PC-3 (cell line): ENCODE measurements at places on chromosomes 12 and 14. TPM values are rescaled to one million over a fixed set of nuclear protein-coding genes. Genes with fewer than 3 reads are reported as not detected.

Gene ZNF385A
- 1.8 and 5.0 TPM in 2 replicates for total RNA-seq

Gene CLEC4D
- not detected in 2 replicates for total RNA-seq

Gene TCTN1
- total RNA-seq = 40.0 and 40.6 TPM in 2 replicates

Gene MUCL1
- not detected in 2 replicates for total RNA-seq

Gene NEUROD4
- not detected in 2 replicates for total RNA-seq

Gene G2E3
- 27.8 and 32.8 TPM in 2 replicates for total RNA-seq

Gene NINJ2
- not detected in 2 replicates for total RNA-seq

Gene MMP19
- 0.04 and 0.17 TPM in 2 replicates for total RNA-seq

Gene POU6F1
- 0.17 and 6.9 TPM in 2 replicates for total RNA-seq

- no peak for DNase-seq
Measured at GRCh38 chr12:67794161-67794560, 145.6 kb downstream of the DYRK2 start.

DNA sequence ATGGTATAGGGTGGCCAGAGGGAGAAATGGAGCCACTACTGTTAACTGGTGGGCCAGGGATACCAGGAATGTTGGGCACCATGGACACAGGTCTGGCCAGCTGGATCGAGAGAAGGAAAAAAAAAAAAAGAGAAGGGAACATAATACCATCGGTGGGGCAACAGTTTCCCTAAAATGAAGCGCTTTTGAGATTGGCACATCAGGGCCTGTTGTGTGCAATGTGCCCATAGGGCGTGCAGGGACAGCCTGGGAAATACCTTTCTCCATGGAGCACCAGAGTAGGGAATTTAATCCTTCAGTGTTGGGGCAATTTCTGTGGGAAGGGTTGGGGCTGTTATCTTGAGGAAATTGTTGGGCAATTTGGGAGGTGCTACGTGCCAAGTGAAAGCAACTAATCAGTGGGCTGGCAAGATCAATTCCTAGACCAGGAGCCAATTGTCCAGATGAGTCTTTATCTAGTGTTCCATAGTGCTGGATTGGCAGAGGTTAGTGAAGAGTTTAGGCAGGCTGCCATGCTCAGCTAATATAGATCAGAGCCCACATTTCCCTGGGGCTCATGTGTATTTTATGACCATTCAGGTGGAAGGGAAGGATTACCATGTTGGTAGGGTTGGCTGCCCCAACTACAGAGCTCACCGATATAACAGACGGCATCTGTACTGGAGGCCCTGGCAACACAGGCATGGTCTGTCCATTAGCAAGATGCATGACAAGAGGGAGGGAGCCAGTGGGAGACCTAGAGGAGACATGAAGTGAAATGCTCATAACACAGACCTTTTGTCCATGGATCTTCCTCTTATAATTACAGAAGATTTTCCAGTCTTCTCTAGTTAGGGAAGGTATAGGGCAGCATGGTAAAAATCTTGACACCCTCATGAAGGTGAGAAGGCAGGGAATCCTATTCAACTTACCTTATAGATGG, 25.5 kb upstream of the NPFF start:
- DNase-seq = no peak

DNA sequence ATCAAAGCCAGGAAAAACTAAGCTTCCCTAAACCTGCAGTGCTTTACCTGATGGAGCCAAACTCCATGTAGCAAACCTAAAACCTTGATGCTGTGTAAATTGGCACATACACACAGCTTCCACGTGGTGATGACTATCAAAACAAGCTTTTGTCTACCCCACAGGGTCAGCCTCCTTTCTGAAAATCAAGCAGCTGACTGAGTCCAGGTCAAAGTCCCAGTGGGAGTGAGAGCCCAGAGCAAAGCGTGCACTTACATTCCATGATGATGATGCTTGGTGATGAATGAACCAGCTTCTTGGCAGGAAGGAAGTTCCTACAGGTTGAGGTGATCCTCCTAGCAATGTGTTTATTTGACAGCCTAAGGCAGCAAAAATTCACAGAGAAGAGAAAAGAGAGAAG, 630.0 kb upstream of the TBX3 start:
- peak; percentile 97 for DNase-seq

- DNase-seq = peak; percentile 100
Measured at GRCh38 chr12:105214670-105215375, 21.2 kb downstream of the APPL2 start.

- DNase-seq = no peak
Measured at GRCh38 chr12:125081427-125081826, 16.2 kb downstream of the AACS start.

DNA sequence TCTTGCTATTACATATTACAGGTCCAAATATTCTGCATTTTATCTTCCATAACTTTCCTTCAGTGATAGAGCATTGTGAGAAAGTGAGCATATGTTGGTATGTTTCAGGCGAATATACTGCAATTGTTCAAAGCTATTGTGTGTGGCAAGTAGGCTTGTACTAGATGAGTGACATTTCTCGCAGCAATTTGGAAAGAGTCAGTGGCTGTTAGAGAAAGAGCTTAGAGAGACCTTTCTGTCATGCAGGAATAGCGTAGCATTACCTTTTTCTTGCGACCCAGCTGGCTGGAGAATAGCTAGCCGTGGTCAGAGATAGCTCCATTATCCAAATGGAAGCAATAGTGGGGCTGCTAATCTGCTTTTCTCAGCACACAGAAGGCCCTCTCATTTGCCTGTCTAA, 678.5 kb upstream of the FOXG1 start:
- DNase-seq = no peak

DNA sequence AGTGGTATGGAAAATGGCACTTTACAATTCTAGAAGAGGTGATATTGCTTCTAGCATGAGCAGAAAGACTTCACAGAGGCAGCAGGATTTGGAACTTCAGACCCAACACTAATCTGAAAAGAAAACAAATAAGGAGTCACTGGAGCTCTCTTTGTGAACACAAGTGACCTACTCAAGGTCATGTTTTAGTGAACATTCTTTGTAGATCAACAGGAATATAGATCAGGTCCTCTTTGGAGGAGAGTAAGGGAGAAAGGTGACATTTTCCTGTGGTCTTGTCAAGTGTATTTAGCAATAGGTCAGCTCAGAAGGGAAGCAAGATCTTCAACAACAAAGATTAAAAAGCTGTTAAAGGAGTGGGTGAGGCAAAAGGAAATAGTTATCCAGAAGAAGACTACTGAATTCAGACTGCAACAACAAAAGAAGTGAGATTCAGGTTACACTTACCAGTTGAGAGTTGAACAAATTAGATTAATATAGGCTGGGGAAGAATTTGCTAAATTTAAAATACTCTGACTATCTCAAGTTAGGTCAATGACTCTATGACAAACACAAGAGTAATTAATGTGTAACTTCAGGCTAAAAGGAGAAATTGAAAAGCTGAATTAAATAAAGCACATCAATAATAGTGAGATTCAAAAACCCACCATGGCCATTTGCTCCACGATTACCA, 528.2 kb downstream of the RPS29 start:
- no peak for DNase-seq

- DNase-seq = no peak
Measured at GRCh38 chr12:24820872-24821271, 128.0 kb downstream of the BCAT1 start.

GRCh38 chr12:104281636-104282035, 21.9 kb upstream of the EID3 start:
- peak; percentile 58 for DNase-seq

GRCh38 chr12:132772606-132773005, 11.0 kb upstream of the ANKLE2 start:
- DNase-seq = no peak

- DNase-seq = no peak
Measured at GRCh38 chr14:21191261-21191808, 35.5 kb upstream of the OR5AU1 start.

DNA sequence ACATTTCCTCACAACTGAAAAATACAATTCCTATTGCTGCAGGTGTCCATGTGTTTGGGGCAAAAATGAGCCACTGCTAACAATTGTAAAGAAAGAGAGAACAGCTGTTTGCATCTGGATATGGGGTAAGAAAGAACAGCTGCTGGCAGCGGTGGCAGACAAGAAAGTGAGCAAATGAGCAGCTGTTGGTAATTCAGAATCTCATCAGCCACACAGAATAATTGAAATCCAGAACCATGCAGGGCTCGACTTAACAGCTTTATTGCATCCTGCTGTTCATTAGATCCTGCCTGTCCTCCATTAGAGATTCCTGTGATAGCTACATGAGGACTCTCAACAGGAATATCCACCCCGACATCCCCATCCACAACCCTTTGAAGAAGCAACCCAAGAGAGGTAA, 62.5 kb upstream of the TSPAN8 start:
- no peak for DNase-seq

DNA sequence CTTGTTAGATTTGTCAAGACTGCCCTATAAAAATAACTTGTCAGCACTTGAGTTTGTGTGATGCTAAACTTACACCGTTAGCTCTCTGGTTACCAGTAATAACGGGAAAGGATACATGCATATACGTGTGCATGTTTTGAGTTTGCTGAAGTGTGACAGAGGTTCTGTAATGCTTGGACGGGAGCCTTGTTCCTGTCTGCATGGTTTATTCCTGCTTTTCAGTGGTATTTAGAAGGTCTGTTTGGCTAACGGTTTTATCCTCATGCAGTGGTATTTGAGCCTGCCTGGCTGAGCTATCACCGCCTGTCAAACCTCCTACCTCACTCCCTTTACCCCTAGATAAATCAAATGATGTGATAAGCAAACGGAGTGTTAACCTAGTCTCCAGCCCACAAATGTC, 305.6 kb downstream of the GALC start:
- no peak for DNase-seq

DNA sequence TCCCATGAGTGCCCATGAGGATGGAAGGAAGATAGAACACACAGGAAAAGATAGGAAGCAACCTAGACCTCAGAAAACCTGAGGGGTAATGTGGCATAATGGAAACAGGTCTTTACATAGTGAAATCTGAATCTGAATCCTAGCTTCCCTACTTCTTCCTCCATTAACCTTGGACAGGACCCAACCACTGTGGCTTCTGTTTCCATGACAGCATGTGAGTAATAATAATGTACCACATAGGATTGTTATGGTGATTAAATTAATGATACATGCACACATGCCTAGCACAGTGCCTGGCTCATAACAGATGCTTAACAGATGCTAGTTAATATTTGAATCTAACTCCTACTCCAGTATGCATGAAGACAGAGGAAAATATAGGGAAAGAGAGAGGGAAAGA, 11.2 kb downstream of the TTC9 start:
- no peak for DNase-seq

GRCh38 chr12:2190896-2191533, 138.2 kb downstream of the CACNA1C start:
- DNase-seq = no peak

DNA sequence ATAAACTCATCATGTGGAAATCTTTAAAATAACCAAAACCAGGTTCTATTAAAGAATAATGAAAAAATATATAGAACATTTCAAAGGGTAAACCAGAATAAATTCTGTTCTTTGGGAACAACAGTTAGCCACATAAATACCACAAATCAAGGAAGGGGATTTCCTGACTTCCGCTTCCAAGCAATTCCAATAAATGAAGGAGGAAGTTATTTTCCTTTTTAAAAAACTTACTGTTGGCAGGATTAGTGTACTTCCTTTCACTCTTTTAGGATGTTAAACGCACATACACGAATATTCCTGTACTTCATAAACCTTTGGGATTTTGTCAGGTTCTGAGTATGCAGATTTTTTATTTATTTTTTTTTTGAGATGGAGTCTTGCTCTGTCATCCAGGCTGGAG, 13.7 kb upstream of the LIMA1 start:
- no peak for DNase-seq

DNA sequence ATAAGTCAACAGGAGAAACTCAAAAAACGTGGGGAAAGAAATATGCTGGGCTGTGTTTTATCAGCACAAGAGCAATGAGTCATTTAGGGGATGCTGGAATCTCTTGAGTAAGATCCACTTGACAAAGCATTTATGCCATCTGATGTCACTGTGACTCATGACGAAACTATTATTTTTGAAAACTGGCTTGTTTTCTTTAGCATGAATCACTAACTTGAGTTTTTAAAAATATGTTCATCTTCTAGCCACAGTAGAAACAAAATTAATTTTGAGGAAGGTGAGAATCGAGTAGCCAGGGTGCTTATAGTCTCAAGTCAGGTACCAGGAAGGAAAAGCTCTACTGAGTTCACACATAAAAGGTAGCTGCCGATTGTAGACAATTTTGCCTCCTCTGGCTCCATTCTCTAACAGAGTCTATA, 456.2 kb upstream of the MGAT4C start:
- peak; percentile 98 for DNase-seq

GRCh38 chr12:67364228-67364627, 95.1 kb downstream of the CAND1 start:
- no peak for DNase-seq

DNA sequence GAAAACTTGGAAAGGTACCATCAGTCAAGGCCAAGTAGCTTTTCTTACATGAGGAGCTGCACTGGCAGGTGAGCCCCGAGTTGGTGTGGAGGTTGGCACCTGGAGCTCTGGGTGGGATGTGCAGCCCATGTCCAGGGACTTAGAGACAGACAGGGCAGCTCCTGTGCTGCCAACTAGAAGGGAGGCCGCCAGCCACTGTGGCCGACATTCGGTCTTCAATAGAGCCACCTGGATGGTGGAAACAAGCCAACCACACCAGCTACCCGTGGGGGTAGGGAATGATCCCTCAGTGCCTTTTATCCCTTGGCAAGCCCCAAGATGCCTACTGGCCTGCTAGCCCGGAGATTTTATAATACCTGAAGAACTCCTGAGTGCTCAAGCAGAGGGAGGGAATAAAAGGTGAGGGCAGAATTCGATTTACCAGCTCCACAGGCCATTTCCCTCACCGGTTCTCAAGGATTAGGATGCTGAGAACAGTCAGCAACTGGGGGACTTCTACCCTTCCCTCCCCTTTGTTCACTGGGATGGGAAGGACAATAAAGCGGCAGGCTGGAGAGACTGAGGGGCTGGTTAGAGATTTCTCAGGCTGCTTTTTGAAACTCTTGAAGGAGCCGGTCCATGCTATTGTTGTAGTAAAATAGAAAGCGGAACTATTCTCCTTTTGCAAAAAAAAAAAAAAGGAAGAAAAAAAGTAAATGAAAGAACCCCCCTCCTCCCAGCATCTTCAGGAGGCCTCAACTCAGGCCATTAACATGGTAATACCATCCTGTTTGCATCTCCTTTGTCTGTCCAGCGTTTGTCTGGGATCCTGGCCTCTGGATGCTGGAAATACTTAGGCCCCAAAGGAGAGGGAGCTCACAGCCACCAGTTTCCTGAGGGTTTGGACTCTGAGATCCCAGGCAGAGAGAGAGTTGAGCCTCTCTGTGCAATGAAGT, 321.6 kb downstream of the ZFP36L1 start:
- no peak for DNase-seq
